ENCODE measurements at places on chromosomes 5 and 9. TPM values are rescaled to one million over a fixed set of nuclear protein-coding genes. Genes with fewer than 3 reads are reported as not detected.

SHC3 gene
- total RNA-seq = not detected

TMEM245 gene
- total RNA-seq = 40.8 TPM

PCDHGC4 gene
- total RNA-seq = 6.4 TPM

FAM78A gene
- total RNA-seq = 35.0 TPM

ADGRD2 gene
- not detected for total RNA-seq

Measured in OCI-LY7 (cell line).